ENCODE measurements at places on chromosomes 5 and 9. TPM values are rescaled to one million over a fixed set of nuclear protein-coding genes. Genes with fewer than 3 reads are reported as not detected.

The PKN3 gene
- total RNA-seq, result 1.1 TPM

The GADD45G gene
- total RNA-seq, result not detected

The UBLCP1 gene
- total RNA-seq, result 74.4 TPM

The CD180 gene
- not detected for total RNA-seq

The PALM2AKAP2 gene
- 9.1 TPM for total RNA-seq

The CACNA1B gene
- total RNA-seq, result not detected

The OCLN gene
- 9.0 TPM for total RNA-seq

The IL3 gene
- not detected for total RNA-seq

The CARTPT gene
- not detected for total RNA-seq

Data from MCF 10A (cell line).